ENCODE measurements at places on chromosomes 5 and 9.
A peak's percentile ranks its signal among the peaks of the same experiment; 100 is the strongest.

DNA sequence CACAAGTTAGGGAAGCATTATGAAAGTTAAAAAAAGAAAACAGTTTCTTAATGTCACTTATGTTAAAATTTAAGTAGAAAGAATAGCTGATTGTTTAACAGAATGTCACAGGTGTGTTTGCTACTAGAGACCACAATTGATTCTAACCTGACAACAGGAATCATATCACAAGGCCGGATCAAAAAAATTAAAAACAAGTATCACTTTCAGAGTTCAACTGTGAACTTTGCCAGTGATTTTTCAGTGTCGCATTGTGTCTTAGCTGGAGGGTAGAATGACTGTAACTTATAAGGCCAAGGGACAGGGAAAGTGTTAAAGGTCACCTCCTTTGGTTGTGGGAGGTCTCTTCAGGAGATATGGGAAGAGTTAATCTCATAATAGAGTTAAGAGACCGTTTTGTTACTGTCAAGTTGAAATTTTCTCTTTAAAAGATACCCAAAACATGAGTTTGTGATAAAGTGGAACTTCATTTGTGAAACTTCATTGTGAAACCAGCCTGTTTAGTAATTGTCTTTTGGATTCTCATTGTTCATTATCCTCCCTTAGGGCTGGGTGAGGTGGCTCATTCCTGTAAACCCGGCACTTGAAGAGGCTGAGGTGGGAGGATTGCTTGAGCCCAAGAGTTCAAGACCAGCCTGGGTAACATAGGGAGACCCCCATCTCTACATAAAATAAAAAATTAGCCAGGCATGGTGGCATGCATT lies 40.9 kb downstream of the CPEB4 start:
- DNase-seq: no peak

DNA sequence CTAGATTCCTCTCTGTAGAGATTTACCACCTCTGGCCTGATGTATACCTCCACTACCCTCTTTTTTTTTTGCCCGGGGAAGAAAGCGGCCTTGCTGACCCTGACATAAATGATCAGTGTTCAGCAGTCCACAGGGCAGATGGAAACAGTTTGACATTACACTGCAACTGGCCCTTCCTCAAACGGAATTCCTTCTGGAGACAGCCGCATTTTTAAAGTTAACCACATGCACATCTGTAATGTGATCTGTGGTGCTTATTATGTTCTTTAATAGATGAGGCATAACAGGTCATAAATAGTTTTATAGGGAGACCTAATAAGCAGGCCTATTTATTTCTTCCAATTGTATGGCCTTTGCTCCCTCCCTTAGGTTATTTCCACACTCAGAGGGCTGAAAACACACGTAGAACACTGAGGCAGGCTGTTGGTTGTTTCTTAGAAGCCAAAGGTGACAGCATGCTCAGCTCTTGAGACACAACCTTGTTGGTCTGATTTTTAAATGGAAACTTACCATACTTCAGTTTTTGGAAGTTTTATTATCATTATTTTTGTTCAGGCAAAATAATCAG lies 84.0 kb upstream of the APC start:
- DNase-seq: no peak

DNA sequence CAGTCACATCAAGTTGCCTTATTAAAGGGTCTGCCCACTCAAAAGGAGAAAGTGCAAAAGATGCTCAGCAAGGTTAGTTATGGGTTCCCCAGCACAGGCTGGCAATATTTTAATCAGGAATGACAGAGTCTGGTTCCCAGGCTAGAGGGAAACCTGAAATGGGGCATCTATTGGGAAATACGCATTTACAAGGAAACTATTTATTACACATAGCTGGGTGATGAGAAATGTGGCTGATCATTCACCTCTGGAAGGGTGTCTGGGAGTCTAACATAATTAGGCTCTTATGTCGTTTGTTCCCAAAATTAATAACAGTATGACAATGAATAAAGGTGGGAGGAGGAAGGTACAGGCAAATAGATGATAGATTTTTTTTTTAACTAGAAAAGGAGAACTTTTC lies 314.7 kb downstream of the ENC1 start:
- no peak for DNase-seq

DNA sequence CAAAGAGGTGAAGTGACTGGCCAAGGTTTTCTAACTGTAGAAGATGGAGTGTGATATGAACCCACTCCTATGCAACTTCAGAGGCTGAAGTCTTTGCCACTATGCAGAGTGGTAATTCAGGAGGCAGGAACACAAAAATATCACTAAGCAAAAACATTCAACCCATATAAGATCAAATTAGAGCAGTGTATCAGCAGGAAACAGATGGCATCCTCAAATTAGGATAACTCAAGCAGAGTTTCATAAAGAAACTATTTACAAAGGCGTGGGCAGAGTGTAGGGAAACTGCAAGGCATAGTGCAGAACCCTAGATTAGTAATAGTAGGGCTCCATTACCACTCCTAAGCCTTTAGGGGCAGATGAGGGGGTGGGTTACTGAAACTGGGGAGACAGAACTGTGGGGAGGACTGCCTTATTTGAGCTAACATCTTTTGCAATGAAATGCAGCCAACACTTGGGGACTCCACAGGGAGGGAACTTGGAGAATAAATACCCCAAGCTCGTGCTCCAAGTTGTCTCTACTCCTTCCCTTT lies 72.2 kb downstream of the PTTG1 start:
- DNase-seq: no peak

- no peak for DNase-seq
Measured at GRCh38 chr9:95605101-95605500, 88.3 kb upstream of the PTCH1 start.

- no peak for DNase-seq
Measured at GRCh38 chr5:153863951-153864350, 174.8 kb downstream of the FAM114A2 start.

DNA sequence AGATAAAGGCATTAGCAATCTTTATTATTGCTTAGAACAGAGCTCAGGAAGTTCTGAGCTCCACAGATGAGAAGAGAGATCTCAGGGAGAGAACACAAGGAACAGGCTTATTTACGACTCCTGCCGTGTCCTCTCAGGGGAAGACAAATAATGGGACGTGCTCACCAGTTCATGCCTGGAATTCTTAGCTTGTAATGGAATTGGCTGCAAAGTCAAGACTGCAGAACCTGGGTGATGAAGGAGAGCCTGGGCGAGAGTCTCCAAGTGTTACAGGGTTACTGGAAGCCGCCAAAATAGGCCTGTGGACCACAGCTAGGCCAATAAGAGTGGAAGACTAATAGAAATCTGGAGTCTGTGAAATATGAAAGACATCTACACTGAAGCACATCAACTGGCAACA lies 174.5 kb upstream of the ADAMTSL1 start:
- DNase-seq: no peak

- no peak for DNase-seq
Measured at GRCh38 chr5:125898851-125899405, 524.3 kb upstream of the GRAMD2B start.

GRCh38 chr9:76592974-76593347 lies 134.0 kb downstream of the GCNT1 start:
- no peak for DNase-seq

DNA sequence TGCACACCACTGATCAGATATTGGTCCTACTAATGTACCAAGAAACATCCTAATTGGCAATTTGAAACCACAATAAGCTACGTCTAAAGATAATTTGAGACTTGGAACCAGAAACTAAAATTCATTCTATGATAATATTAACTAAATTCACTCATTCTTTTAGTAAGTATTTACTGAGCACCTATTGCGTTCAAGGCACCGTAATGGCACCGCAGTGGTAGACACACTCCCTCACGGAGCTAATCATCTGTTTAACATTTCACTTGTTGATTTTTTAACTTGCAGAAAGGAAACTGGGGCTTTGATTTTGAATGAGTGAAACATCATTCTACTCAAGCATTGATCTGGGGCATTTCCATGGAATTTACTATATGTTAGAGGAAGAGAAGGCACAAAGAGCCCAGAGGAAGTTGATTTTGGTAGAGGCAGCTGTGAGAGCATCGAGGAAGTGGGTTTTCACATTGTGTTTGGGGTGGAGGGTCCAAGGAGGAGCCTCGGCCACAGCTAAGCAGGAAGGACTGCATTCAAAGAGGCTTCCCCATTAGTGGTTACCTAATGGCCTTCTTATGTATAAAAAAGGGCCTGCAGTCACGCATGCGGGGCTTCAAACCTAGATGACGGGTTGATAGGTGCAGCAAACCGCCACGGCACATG lies 7.1 kb downstream of the RAPGEF1 start:
- no peak for DNase-seq

- DNase-seq: no peak
Measured at GRCh38 chr5:133336121-133336968, 276.0 kb downstream of the FSTL4 start.

DNA sequence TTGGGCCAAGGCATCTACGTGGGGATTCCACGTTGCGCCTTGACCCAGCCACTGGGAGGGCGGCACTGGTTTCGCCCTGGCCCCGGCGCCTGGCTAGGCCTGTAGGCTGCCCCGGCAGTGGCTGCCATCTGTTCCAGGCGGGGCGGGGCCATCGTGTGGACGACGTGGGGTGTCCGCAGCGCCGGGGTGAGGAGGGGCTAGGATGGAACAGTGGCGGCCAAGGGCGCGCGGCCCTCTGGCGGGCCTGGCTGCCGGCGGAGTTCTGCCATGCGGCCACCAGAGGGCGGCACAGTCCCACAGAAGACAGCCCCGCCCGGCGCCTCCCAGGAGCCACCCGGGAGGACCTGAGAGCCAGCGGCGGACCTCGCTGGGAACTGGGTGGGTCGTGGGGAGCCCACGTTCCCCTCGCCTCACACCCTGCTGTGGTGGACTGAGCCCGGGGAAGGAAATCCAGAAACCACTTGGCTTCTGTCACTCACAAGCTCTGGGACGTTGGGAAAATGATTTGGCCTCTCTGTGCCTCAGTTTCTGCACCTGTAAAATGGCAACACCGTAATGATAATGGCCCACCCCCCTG lies 22.6 kb upstream of the RAPGEF1 start:
- peak; percentile 80 for DNase-seq

DNA sequence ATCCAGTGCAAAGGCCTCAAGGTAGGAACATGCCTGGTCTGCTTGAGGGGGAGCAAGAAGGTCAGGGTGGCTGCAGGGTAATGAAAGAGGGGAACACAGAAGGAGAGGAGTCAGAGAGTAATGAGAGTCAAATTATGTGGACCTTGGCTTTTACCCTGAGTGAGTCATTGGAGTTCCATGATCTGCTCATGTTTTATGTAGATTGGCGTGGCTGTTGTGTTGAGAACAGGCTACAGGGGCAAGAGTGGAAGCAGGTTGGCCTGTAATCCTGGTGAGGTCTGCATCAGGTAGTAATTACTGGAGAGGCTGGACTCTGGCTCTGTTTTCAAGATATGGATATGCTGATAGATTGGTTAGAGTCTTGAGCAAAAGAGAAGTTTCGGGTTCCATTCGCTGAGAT lies 177.7 kb upstream of the NR3C1 start:
- DNase-seq: no peak

All from HuH-7 (cell line).